Activated CD4-positive, CD25-positive, alpha-beta regulatory T cell (primary cell): ENCODE measurements at places on chromosomes 5 and 9.

DNA sequence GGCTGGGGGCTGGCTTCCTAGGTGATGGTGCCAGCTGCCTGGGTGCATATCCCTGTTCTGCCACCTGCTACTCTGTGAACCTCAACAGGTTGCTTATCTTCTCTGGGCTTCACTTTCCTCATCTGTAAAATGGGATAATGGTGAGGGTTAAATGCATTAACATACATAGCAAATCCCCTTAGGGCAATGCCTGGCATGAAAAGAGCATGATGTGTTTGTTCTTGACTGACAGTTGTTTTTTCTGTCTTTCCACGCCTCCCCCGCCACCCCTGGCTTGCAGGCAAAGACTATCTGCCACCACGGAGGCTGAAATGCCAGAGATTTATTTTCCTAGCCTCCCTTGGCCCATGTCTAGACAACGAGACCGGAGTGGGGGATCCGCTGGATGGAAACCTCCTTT, 280.5 kb downstream of the NSG2 start:
- DNase-seq = no peak

DNA sequence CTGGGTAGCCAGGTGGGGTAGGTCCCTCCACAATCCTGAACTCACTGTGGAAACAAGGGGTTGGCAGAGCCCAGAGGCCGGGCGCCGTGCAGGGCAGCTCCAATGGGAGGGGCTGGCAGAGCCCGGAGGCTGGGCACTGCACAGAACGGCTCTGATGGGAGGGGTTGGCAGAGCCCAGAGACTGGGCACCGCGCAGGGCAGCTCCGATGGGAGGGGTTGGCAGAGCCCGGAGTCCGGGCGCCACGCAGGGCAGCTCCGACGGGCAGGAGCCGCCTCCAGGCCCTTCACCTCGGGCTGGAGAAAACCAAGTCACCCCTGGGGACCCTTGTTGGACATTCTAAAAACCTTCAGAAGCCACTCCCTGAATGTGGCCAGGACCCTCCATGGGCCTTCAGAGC, 9.3 kb downstream of the NACC2 start:
- DNase-seq = no peak

DNA sequence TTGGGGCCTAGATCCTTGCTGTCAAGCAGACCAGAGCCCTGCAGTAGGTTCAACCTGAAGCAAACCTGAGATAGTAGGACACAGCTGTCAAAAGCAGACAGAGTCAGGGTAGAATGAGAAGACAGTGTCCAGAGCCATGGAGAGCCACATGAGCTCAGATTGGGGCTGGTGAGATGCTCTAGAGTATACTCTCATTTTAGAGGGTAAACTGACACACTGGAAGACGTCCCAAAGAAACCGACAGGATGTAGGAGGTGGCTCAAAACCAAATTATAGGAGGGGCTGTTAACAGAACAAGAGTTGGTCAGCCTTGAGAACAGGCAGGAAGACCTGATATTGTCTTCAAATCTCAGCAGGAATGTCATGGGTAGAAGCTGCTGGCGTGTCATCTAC, 11.5 kb downstream of the CCDC69 start:
- DNase-seq = no peak

DNA sequence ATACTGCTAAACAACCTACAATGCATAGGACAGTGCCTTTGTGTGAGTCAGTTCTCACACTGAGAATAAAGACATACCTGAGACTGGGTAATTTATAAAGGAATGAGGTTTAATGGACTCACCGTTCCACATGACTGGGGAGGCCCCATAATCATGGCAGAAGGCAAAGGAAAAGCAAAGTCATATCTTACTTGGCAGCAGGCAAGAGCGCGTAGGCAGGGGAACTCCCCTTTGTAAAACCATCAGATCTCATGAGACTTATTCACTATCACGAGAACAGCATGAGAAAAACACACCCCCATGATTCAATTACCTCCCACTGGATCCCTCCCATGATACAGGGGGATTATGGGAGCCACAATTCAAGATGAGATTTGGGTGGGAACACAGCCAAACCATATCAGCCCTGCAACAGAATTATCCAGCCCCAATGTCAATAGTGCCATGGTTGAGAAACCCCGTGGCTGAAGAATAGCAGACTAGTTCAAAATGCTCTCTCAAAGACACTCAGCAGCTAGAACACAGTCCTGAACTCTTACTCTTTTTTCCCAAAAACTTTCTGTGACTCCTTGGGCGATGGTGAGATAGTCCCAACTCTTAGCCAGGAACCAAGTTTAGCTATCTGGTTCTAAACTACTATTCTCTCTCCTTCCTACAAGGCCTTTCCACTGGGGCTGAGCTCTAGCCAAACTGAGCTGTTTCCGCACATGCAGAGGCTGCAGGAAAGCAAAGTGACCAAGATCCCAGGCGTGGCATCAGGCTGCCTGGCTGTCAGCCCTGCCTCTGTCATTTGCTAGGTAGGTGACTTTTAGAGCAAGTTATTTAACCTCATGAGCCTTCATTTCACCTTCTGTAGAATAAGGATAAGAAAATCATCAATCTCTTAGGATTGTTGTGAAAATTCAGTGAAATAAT, 21.7 kb downstream of the FAT2 start:
- DNase-seq = no peak

DNA sequence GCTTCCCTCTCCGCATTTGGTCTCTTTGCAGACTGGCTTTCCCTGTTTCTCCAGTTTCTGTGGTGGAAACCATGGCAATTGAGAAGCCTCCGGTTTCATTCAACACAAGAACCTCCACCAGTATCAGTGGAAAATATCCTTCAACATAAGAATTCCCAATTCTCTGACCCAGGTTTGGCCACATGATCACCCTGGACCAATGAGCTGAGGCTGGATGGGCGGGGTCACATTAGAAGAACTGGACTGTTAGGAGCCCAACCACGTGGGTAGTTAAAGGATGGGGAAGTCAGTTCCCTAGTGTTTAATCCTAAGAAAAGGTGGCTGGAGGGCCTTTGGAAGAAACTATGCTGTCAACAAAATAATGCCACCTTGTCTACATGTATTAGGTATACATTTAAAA, 336.3 kb downstream of the DMRT2 start:
- no peak for DNase-seq

- no peak for DNase-seq
Measured at GRCh38 chr5:111983459-111983858, 226.5 kb upstream of the NREP start.

GRCh38 chr9:36584620-36585460, 12.1 kb downstream of the MELK start:
- DNase-seq = no peak

DNA sequence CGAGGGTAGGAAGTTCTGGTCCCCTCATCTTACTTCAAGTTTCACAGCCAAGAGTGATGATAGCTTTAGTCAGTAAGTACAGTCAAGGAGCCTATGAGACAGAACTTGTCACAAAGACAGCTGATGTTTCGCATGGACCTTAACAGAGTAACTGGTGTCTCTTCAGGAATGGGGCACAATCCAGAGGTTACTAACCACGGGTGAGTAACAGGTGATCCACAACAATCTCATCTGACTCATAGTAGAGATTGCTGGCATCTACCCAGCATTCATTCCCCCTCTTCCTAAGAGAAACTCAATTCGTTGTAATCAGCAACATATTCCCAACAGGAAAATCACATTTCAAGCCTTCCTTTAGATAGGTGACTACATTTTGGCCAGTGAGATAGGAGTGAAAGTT, 126.7 kb downstream of the SNX18 start:
- DNase-seq = no peak

DNA sequence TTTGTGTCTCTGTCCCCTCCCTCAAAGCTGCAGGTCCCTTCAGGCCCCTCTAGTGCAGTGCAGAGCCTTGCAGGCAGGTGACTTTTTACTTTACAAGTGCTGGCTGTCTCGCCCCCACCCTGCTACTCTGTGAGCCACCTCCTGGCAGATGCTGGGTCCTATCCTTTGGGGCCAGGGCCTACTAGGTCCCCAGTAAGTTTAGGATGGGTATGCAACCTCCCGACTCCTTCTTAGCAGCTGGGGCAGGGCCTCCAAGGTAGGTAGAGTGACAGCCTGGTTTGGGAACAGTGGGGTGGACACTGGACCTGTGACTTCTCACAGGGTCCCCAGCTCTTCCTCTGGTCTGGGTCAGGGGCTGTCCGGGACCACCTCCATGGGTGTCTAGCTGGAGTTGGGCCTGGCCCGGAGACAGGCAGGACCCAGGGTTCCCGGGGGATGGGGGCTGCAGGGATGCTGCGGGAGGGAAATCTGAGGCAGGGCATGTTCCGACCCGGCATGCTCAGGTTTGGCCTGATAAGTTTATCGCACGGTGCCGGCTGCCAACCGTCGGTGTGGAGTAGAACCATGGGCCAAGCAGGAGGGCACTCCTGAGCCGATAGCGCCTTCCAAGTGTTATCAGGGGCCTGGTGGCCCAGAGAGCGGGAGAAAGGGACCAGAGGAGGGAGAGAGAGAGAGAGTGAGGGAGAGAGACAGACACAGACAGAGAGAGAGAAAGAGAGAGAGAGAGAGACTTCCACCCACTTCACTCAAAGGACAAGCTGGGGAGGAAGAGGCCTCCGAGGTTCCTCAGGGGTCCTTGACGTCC, 20.5 kb downstream of the GFI1B start:
- no peak for DNase-seq

DNA sequence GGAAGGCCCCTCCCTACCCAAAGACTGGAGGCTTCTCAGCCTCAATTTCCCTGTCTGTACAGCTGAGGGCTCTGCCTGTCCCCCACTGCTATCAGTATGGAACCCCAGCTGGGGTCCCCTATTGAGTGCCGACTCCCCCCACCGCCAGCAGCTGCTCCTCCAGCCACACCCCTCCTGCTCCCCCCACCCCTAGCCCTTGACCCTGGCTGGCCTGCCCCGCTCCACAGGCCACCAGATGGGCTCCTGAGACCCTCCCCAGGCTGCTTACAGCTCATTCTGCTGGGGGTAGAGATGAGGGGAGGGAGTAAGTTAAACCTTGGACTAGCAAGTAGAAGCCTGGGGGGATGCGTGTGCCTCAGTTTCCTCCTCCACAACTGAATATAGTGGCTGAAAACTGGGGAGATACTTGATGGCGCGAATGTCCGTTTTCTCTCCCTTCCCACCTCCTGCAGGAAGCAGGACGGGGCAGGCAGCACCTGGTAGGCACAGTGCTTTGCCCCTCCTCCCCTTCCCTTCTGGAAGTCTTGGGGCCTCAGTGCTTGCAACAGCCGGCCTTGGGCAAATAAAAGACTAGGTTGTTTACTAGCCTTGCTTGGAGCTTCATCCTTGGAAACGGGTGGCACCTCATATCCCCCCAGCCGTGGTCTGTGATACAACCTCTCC, 19.1 kb downstream of the URM1 start:
- DNase-seq = no peak

DNA sequence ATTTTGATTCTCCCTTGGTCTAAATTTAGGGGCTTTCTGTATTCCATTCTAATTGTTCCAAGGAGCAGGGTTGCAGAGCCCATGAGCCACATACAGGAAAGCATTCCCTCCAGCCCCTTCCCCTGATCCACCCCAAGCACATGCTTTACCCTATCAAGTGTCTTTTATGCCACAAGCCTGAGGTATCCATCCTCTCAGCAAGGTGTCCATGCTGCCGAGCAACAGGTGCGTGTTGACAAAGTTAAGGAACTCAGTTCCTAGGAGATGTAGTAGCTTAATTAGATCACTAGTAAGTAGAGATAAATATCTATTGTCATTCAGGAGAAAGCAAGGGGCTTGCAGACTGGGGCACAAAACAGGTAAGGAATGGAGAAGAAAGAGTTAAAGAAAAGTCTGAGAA, 57.8 kb downstream of the FEM1C start:
- no peak for DNase-seq

DNA sequence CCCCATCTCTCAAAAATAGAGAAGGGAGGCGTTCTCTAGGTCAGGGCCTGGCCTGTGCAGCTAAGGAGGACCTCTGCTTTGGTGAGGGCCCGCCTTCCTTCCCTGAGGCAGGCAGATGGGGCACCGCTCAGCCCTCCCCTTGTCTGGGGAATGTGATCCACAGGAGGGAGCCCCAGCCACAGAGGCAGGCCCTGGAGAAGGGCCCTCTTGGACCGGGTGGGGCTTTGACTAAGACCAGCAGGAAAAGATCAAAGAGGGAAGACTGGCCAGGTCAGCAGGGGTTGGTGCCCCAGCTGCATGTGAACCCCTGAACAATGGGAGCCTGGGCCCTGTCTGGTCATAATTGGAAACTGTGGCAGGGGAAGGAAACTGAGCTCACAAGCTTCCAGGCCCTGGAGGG, 21.9 kb downstream of the PTPA start:
- DNase-seq = no peak

DNA sequence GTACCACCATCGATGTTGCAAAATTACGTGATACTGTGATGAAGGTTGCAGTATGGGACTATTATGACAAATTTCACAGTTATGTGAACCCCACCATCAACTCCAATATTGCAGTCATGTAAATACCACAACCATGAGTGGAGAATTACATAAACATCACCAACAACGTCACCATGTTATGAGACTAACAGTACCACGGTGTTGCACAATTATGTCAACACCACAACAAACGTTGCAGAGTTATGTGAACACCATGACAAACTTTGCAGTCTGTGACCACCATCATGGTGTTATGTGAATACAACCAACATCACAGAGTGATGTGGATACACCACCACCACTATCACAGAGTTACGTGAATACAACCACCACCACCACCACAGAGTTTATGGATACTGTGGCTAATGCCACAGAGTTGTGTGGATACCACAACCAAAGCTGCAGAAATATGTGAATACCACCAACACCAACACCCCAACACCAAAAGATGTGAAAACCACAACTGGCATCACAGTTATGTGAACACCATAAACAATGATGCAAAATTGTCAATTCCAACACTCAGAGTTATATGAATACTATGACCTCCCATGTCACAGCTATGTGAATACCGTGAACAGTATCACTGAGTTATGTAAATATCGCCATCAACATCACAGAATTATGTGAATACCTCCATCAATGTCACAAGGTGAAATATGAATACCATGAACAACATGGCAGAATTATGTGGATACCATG, 62.4 kb downstream of the SHC3 start:
- no peak for DNase-seq

GRCh38 chr5:125961150-125961549, 462.1 kb upstream of the GRAMD2B start:
- DNase-seq = no peak

GRCh38 chr5:150397146-150397781, 15.4 kb downstream of the CD74 start:
- DNase-seq = no peak

DNA sequence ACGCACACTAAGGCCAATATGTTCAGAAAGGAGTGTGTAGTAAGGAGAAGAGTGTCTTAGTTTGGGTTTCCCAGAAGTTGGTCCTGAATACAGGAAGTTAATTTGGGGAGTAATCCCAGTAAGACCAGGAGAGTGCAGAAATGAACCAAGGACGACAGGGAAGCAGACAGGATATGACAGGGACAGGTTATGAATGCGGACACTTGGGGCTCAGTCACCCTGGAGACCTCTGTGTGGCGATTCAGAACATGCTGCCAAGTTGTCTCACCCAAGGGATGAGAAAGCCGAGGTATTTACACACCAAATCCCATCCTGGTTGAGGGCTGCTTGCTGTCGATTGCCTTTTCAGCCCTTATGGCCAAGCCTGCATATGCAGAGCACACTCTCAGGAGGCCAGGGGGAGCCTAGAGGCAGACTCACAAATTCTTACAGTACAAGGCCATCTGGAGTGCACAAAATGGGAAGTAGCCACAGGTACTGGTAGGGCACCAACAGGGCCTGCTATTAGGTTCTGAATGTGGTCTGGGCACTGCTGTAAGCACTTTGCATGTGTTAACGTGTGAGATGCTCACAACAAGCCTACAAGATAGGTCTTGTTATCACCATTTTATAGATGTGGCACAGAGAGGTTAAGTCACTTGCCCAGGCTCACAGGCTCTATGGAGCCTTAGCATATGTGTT, 233.1 kb upstream of the ANKRD55 start:
- no peak for DNase-seq

- no peak for DNase-seq
Measured at GRCh38 chr5:144108131-144108530, 62.3 kb downstream of the YIPF5 start.
